Activated CD4-positive, alpha-beta T cell treated with anti-CD3 and anti-CD28 coated beads for 24 hours (primary cell): ENCODE measurements at places on chromosomes 7 and 10.

GRCh38 chr10:131972474-131973071 is 9.2 kb downstream of the BNIP3 start:
- no peak for DNase-seq

GRCh38 chr10:128191847-128192246 is 65.6 kb upstream of the MKI67 start:
- no peak for DNase-seq

DNA sequence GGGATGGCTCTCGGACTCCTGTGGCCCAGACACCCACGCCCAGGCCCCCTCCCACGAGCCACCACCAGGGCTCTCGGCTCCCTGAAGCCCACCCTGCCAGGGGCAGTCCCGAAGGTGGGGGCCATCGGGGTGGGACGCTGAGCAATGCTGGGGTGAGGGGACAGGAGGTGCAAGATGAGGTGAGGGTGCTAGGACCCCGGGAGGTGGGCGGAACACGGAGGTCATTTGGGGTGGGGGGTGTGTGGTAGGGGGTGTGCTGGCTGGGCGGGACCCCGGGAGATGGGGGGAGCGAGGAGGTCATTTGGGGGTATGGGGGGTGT is 17.0 kb upstream of the LFNG start:
- DNase-seq: no peak

GRCh38 chr7:96422388-96422787 is 100.5 kb upstream of the SLC25A13 start:
- DNase-seq: no peak

GRCh38 chr10:3926675-3927525 is 141.9 kb upstream of the KLF6 start:
- no peak for DNase-seq

- DNase-seq: no peak
These were observed 78.2 kb downstream of the MGMT start for GRCh38 chr10:129545261-129545660.

DNA sequence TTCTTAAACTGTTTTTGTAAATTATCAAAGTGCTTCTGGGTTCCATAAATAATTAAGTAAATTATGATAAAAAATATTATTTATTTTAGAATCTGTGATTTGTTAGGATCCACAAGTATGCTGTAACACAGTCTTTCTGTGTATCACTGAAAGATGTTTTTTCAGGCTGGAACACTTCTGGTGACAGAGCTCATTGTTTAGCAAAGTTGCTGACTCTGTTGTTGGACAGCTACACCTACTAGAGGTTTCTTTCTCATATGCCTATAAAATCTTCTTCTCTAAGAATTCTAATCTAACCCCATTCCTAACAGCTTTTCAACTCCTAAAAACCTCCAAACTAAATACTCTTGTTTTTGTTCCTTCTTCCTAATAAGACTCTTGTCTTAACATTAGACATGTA is 176.8 kb downstream of the THSD7A start:
- no peak for DNase-seq

DNA sequence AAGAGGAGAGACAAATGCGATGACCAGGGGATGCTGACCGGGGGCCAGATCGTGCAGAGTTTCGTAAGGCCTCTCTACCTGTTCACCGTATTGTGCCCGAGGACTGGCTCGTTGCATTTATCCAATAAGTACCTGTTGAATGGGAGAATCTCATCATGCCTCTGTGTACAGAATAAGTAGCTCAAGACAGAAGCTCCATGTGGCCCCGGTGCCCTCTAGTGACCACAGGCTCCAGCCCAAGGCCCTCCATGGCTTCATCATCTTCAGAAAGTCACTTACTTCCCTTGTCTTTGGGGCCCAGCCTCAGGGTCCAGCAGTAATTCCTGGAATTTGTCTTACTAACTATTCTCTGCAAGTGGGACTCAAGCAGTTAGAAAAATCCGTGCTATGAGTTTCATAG is 151.0 kb downstream of the CHN2 start:
- no peak for DNase-seq

- DNase-seq: no peak
These were observed 40.6 kb downstream of the GSDME start for GRCh38 chr7:24716480-24717246.

GRCh38 chr10:66307826-66308225 is 618.0 kb upstream of the LRRTM3 start:
- no peak for DNase-seq

DNA sequence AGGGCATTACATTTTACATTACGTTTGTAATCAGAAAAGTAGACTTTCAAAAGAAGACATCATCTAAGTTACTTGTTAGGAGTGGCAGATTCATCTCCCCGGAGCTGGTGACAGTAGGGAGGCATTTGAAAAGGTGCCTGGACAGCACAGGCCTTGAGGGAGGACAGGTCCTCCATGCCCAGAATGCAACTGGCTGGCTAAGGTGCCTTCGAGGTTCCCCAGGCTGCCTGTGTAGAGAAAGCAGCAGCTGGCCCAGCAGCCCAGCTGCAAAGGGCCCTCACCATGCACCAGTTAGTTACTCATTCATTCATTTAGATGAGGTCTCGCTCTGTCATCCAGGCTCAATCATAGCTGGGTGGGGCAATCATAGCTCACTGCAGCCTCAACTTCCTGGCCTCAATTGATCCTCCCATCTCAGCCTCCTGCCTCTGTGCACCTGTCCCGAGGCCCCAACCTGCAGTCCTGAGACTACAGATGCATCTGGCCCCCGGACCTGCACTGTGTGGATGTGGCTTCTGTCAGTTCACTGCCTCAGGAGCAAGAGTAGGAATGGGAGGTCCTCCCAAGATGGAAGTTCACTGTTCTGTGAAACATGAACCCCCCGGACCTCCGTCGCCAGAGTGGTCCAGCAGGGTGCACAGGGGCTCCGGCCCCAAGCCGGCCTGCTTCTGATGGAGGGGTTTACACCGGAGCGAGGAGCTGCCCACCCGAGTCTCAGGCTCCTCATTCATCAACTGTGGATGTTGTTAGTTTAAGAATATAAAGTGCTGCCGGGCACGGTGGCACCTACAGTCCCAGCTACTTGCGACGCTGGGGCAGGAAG is 36.6 kb downstream of the PRKAG2 start:
- DNase-seq: no peak

- no peak for DNase-seq
These were observed 3.2 kb downstream of the UBE2H start for GRCh38 chr7:129949292-129950133.
